ENCODE measurements at places on chromosomes 6 and 20.
A peak's percentile ranks its signal among the peaks of the same experiment; 100 is the strongest.

GRCh38 chr20:20894280-20894679 is 181.8 kb upstream of the RALGAPA2 start:
- DNase-seq: no peak

- DNase-seq: peak; percentile 67
Observed at GRCh38 chr6:42923666-42924065, 5.6 kb upstream of the CNPY3 start.

GRCh38 chr20:5146871-5147592 is 20.2 kb downstream of the CDS2 start:
- DNase-seq: peak; percentile 73

DNA sequence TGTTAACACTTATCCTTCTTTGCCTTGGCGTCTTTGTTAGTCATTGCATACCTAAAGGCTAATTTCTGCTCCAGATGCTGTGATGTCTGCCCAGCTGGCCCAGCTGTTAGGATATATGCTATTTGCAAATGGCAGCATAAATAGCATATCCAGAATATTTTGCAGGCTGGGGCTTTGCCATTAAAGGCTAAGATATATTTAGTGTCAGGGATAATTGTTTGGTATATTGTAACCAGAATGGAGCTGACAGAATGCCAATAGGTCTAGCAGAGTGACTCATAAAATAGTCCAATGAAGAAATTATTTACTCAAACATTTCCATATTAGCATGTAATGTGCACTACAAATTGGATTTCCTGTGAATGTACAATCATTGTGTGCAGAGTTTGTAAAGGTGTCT is 584.1 kb upstream of the FLRT3 start:
- no peak for DNase-seq

GRCh38 chr6:134882426-134883038 is 67.4 kb downstream of the ALDH8A1 start:
- peak; percentile 89 for DNase-seq

DNA sequence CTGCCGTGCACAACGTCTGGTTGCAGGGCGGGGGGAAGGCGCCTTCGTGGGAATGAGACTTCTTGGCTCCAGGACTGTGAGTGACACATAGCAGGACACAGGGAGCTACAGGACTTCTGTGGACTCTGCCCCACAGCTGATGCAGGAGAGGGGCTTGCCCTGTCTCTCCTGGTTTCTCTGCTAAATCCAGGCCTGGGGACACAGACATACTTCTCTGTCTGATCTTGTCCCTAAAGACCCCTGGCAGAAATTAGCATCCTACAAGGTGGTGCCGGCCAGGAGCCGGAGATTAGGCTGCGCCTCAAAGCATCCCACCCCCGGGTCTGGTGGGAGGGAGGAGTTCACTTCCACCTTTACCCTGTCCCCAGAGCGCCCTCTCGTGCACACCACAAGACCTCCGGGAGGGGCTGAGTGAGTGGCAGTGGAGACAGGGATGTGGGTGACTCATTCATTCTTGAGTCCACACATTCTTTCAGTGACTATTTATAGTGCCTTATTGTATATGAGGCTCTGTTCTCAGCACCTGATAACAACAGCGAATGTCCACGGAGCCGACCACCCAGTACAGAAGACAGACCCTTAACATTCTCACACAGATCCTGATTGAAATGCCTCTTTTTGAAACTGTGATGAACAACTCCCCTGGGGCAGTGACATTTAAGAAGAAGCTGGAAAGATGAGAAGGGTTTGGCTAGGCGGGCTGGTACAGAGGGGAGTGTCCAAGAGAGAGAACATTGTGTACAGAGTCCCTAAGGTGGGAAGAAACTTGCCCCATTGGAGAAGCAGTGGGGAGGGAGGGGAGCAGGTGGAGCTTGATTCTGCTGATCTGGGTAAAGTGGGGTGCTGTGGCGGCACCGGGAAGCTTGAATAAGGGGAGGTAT is 39.0 kb downstream of the GMPR start:
- peak; percentile 30 for DNase-seq

DNA sequence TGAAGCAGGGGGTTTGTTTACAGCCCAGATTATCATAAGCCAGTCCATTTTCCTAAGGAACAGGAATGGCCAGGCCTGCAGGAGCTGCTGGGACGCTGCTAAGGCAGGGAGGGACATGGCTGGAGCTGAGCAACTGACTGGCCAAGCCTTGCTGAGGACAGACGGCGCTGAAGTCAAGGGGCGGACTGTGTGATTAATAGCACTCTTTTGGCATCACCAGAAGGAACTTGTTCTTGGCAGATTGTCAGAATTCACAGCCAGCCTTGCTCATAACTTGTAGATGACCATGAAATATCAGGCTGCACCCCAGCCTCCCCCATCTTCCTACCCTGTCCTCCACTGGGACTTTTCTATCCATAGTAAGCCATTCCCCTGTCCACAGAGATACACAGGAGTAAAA is 218.8 kb upstream of the RNF24 start:
- no peak for DNase-seq

GRCh38 chr20:35838205-35838604 is 66.4 kb downstream of the PHF20 start:
- DNase-seq: no peak

DNA sequence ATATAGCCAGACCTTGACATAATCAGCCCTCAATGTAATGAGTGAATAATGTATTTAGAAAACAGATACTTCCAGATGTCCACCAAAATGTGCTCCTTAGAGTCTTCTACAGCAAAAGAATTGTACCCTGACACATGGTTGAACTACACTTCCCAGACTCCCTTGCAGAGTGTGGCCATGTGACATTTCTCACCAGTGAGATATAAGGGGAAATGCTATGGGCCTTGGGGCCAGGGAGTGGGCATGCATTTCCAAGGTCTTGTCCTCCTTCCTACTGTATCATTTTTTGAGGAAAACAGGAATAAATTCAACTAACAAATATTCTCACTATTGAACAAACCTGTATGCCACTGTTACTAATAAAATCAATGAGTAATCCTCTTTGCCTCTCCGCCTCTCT is 211.4 kb upstream of the SMLR1 start:
- no peak for DNase-seq

DNA sequence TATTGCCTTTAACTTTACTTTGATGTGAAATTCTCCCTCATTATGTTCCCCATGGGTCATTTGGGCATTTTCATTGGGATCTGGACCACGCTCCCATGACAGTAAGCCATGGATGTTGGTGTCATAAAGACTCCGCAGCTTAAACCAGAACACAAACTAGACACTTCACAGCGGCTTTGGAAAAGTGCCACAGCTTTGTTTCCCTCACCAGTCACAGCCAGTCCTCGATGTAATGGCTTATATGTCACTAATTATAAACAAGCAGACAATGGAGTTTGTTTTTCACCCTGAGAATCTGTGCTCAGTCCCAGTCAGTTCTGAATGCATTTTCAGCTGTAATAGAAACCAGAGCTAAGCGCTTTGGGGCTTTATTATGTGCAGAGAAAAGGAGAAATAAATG is 23.2 kb upstream of the DAAM2 start:
- DNase-seq: no peak

DNA sequence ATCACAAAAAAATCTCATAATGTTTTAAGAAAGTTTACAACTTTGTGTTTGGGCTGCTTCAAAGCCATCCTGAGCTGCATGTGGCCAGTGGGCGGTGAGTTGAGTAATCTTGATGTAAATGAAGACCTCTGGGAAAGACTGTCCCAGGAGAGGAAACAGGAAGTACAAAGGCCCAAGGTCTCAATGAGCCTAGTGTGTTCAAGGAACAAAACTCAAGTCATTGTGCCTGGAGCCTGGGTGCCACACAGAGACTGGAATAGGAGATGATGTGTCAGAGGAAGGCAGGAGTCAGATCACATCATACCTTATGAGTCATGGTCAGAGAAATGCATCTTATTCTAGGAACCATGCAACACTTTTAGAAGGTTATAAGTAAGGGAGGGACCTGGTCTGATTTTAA is 51.5 kb downstream of the COL19A1 start:
- DNase-seq: peak; percentile 16

DNA sequence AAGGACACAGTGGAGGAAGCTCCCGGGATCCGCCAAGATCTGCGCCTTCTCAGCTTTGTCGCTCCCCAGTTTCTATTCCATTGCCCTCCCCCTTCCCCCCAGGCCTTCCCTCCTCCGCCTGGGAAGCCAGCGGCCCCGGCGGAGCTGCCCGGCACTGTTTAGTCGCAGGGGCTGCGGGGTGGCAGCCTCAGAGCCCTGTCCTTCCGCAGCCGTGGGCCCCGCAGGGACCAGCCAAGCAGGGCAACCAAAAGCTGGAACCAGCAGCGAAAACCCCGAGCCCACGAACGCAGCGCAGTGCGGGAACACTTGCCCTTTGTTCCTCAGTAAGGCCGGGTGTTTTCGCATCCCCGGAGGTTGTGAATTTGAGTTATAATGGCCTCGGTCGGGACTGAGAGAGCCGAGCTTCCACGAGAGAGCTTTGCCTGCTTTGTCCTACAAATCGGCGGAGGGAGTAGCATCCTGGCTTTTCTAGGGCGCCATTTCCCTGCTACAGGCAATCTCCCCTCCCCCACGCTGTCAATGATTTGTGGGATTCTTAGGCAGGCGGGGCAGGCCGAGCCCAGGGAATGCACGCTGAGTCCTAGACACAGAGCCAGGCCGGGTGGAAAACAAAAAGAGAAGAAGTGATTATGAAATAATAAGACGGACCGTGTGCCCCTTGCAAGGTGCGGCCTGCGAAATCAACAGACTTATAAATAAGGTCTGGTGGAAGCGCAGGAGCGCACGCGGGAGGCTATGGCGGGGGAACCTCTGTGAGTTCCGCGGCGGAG is 4.0 kb upstream of the TUBB2B start:
- DNase-seq: no peak

- no peak for DNase-seq
Observed at GRCh38 chr6:130026859-130027258, 8.5 kb downstream of the L3MBTL3 start.

DNA sequence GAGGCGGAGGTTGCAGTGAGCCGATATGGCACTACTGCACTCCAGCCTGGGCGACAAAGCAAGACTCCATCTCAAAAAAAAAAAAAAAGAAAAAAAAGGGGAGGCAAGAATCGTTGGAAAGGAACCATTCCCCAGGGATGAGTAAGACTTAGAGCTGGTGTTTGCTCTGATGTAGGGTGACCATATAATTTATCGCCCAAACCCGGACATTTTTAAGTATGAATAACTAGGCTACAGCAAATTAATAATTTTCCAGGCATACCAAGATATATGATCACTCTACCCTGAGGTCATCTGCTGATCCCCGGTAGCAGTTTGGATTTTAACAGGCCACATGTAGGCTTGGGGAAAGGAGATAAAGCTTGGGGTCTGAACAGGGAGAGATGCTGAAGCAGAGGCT is 260.9 kb downstream of the BTBD9 start:
- DNase-seq: no peak

DNA sequence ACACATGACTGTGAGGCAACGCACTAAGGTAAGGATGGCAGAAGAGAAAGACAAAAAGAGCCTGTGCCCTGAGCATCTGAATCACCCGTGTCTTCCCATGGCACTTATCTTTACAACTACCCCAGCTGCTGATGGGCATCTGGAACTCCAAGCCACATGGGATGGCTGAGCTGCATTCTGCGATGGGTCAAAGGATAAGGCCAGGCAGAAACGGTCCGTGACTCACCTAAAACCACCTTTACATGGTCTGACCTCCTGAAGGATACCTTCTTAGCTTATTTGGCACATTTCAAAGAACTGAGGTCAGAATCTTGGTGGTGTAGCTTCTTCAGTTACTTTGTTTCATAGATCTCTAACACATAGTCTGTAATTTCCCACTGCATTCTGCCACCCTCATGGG is 99.7 kb downstream of the DNAH8 start:
- no peak for DNase-seq

DNA sequence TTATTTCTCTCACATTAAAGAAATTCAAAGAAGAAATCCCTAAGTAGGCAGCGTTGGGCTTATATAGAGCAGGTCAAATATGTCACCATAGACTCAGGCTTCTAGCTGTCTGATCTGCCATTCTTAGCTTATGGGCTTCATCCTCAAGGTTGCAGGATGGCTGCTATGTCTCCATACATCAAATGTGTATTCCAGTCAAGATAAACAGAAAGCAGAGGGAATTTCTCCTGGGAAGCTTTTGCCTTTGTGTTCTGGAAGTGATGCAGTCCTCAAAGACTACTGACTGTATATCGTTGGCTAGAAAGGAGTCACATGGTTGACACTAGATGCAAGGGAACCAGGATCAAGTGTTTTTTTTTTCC is 36.0 kb downstream of the ZNF341 start:
- DNase-seq: no peak

- DNase-seq: no peak
Observed at GRCh38 chr6:27130668-27131428, 116.7 kb upstream of the PRSS16 start.

DNA sequence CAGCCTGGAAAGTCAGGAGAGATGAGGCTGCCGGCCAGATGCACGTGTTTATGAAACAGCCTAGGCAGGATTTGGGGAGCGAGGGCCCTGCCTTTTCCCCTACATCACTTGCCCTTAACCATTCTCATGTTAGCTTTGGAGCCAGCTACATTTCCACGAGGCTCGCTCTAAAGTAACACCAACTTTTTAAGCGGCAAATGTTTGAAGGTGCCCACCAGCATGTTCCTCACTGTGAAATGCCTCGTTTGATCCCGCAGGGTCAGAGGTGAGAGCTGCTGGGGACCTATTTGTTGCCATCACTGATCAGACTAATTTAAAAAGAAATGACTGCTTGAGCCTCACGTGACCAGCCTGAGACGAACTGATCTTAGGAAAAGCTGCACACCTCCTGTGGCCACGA is 51.6 kb upstream of the DACT2 start:
- no peak for DNase-seq

DNA sequence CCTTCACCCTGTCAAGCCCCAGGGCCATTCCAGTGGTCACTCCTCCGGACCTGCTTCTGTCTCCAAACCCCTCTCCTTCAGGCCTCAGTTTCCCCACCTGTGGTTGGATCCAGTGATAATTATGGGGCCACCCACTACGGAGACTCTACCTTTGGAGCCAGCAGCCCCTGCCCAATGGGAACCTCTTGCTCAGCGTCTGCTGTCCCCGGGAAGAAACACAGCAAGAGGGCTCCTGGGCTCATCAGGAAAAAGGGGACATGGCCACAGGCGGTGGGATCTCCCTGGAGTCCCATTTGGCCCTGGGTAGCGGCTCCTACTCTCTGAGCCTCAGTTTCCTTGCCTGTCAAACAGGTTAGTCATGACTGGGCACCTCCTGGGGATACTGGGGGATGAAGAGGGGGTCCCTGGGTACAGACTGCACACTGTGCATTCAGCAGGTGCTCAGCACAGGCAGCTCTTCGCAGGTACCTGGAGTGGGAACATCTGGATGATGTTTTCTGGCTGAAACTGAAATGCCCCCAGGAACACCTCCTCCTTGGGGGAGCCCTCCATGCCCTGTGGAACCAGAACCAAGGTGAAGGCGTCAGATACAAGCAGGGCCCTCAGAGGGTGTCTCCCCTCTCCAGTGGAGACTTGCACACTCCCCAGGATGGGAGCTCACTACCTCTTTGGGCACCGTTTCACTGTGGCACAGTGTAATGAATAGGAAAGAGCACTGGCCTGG is 19.4 kb downstream of the SUN5 start:
- DNase-seq: no peak

All from inflammatory macrophage treated with lipopolysaccharide for 1 hour (primary cell).